NCI-H748 treated with DMSO at 0.1 percent for 48 hours (cell line): ENCODE measurements at places on chromosomes 11 and 22.

DNA sequence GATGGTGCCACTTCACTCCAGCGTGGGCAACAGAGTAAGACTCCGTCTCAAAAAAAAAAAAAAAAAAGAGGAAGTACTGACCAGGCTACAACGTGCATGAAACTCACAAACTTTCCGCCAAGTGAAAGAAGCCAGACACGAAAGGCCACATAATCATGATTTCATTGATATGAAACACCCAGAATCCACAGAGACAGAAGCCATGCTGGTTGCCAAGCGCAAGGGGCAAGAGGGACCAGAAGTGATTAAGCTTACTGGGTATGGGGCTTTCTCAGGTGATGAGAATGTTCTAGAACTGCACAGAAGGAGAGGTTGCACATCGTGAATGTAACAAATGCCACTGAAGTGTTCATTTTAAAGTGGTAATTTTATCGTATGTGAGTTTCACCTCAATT lies 60.9 kb downstream of the CELSR1 start:
- no peak for DNase-seq

GRCh38 chr11:1223346-1224110 lies 662 bp downstream of the MUC5B start:
- DNase-seq = no peak

GRCh38 chr22:47146391-47146790 lies 383.9 kb downstream of the TBC1D22A start:
- no peak for DNase-seq

DNA sequence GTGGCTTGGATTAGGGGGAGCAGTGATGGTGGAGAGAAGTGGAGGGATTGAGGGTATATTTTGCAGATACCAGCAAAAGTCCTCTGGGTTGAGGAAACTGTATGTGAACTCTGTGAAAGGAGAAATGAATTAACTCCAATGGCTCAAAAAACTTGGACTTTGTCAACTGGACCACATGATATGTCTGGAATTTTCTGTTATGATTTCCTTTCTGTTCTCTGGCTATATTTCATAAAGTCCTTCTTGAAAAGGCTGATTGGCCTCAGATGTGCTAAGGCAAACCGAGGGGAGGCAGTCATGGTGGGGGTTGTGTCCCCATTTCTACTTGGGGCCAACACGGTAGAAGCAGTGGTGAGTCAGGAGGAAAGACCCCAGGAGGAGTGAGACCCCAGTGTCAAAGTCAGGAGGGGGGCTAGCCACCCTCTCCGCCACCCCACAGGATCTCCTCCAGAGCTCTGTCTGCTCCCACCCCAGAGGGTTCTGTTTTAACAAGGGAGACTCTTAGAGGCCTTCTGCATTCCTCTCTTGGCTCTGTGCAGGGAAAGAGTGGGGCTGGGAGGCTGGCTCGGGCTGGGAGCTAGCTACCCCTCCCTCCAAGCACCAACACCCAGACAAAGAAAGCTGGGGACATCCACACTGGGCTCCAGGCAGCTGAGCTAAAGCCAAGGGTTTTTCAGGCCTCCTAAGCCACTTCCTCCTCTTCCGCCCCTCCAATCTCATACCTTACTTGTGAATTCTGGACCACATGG lies 13.8 kb downstream of the CHRDL2 start:
- no peak for DNase-seq

DNA sequence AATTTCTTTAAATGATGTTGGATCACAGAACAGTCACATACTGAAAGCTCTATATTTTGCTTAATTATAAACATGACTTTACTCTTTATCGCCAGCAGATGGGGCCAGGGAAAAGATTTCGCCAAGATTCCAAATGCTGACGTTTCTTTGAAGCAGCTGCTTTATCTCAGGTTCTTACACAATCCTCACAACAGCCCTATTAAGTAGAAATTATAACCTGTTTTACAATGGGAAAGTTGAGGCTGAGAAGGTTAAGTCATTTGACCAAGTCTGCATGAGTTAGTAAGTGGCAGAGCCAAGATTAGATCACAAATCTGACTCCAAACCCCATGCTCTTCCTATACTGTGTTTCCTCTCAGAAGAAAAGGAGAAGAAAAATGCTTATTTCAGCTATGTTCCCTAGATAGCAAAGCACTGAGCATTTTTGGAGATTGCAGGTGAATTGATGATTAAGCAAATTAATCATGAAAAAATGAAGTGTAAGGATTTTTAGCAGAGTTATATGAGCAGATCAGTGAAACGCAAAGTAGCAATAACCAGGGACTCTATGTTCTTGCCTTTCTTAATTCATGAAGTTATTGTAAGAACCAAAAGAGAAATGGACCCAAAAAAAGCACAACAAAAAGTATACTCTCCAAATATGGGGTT lies 79.0 kb downstream of the AASDHPPT start:
- DNase-seq = no peak

DNA sequence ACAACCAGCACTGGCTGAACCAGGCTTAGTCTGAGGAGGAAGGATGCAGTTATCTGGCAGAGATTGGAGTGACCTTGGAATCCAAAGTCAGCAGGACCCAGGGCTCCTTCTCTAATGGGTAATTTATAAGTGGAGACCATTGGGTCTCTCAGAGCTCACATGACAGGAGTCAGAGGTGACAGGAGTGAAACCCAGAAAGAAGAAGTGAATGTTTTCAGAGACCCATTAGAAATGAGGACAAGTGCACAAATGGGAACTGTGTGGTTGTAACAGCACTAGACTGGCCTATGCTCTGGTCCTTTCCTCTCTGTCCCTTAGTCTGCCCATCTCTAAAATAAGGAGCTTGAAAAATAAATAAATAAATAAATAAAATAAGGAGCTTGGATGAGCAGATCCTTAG lies 107.4 kb downstream of the SERGEF start:
- DNase-seq = no peak
